ENCODE measurements at places on chromosomes 1 and 21.
A peak's percentile ranks its signal among the peaks of the same experiment; 100 is the strongest.

- peak; percentile 73 for DNase-seq
Observed at GRCh38 chr1:109959974-109960744, 24.4 kb upstream of the AHCYL1 start.

- DNase-seq, result no peak
Observed at GRCh38 chr1:224694969-224695368, 78.9 kb downstream of the CNIH3 start.

DNA sequence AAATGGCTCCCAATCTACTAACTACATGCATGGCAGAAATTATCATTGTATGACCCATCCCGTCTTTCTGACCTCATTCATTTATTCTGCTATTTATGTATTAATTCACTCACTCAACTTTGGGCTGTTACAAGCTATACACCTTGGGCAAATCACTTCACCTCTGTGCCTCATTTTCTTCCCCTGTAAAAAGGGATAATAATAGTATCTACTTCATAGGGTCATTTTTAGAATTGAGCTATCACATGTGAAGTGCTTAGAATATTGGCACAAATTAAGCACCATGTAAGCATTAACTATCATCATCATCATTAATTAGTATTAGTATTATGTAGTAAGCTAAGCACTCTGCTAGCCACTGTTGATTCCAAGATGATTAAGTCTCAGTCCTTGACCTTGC lies 52.1 kb downstream of the NMNAT2 start:
- no peak for DNase-seq

GRCh38 chr21:43779660-43780059 lies 3.6 kb upstream of the CSTB start:
- no peak for DNase-seq

GRCh38 chr1:24303600-24303999 lies 15.6 kb upstream of the GRHL3 start:
- DNase-seq, result no peak

DNA sequence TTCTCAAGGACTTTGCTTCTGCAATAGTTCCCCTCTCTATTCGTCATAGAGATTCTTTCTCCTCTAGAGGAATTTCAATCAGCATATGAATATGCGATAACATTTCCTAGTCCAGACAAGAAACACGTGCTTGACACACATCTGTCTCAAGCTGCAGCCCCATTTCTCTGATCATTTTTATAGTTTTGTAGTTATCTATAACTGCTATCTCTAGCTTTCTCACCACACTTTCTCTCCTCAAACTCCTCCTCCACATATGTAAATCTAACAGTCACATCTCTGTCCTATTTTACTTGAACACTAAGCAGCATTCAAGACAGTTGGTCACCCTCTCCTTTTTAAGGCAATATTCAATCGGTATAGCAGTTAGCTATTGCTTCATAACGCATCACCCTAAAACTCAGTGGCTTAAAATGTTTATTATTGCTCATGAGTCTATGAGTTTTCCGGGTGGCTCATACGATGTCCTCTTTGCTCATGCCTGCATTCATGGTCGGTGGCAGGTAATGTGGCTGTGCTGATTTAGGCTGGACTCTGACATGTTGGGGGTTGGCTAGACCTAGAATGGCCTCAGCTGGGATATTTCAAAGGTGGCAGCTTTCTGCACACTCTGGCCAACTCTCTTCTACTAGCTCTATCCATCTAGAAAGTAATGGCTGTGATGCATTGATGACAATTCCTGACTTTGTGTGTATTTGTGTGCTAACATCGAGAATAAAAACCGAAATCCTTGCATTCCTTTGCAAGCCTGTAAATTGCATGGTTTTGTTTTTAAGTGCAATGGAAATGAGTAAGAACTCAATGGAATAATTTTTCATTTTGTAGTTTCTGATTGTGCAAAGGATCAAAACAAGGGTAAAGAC lies 20.6 kb downstream of the ATP6V1G3 start:
- DNase-seq, result no peak

DNA sequence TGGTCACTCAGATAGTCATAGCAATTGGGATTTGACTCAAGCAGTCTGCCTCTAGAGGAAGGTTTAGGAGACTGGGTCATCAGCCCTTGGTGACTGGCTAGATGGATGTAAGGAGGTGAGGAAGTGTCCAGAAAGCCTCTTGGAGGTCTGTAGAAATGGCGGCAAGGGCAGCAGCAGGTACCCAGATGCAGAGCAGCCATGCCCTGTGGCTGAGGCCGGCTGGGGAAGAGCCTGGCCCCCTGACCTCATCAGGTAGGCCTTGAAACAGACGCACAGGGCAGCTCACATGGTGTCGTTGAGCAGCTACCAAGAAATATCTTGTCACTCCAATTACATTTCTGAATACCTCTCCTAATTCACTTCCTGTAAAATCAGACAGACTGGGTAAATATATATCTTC lies 98.2 kb downstream of the DMRTB1 start:
- DNase-seq, result no peak

GRCh38 chr1:28056129-28056925 lies 32.1 kb downstream of the EYA3 start:
- DNase-seq, result no peak

GRCh38 chr1:65985393-65986066 lies 192.8 kb downstream of the PDE4B start:
- no peak for DNase-seq

GRCh38 chr21:17613242-17613676 lies 558 bp upstream of the BTG3 start:
- no peak for DNase-seq

GRCh38 chr21:26388731-26389231 lies 184.3 kb downstream of the CYYR1 start:
- DNase-seq, result no peak

- no peak for DNase-seq
Observed at GRCh38 chr1:90715309-90715708, 1.8 kb downstream of the BARHL2 start.

Data from smooth muscle cell of the brain vasculature (primary cell).